IPS DF 6.9 (cell line): ENCODE measurements at places on chromosomes 4 and X.

DNA sequence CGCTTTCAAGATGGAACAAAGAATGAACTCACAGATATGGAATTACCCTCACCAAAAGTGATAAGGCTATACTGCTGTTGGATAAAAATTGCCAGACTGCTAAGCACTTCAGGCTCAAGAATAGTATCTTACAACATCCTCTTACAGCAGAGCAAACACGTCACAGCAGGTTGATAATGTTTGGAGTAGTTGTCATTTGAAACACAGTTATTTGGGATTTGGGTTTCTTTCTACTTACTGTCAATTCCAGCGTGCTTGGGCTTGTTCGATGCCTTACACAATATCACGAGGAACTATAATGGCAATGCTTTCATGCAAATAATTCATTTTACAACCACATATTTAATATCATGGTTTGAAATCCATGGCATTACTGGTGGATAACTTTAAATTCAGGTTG, 1223.7 kb upstream of the AGA start:
- no peak for DNase-seq

- no peak for DNase-seq
Measured at GRCh38 chr4:6199422-6199921, 877 bp downstream of the JAKMIP1 start.

GRCh38 chr4:2301806-2302205, 39.9 kb upstream of the MXD4 start:
- DNase-seq: no peak

- peak; percentile 22 for DNase-seq
Measured at GRCh38 chr4:58301376-58301999, 1191.3 kb upstream of the IGFBP7 start.

- DNase-seq: no peak
Measured at GRCh38 chr4:43391069-43391468, 498.6 kb downstream of the GRXCR1 start.

DNA sequence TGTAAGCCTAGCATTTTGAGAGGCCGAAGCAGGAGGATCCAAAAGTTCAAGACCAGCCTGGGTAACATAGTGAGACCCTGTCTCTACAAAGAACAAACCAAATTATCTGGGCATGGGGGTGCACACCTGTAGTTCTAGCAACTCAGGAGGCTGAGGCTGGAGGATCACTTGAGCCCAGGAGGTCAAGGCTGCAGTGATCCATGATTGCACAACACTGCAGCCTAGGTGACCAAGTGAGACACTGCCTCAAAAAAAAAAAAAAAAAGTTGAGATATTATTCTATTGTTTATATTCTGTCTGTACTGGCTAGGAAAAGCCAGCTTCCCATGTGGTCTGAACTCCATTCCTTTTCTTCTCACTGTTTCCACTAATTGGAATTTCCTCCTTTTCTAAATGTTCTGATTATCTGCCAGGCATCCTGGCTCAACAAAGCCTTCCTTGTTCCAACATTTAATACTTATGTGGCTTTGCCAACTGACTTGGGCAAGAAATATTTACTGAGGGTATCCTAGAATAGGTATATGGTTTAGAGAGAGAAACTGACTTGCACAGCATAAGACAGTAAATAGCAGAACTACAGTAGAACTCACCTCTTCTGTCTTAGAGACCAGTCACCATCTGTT, 175.2 kb upstream of the ADAMTS3 start:
- no peak for DNase-seq

- no peak for DNase-seq
Measured at GRCh38 chr4:147747787-147748454, 16.0 kb downstream of the ARHGAP10 start.

GRCh38 chrX:130885508-130885907, 17.5 kb downstream of the ENOX2 start:
- no peak for DNase-seq
